Central memory CD4-positive, alpha-beta T cell (primary cell): ENCODE measurements at places on chromosomes 6 and 20.

GRCh38 chr6:159390381-159390780 is 221.2 kb downstream of the FNDC1 start:
- no peak for DNase-seq

- peak; percentile 33 for DNase-seq
Measured at GRCh38 chr6:225121-225721, 67.1 kb upstream of the DUSP22 start.

DNA sequence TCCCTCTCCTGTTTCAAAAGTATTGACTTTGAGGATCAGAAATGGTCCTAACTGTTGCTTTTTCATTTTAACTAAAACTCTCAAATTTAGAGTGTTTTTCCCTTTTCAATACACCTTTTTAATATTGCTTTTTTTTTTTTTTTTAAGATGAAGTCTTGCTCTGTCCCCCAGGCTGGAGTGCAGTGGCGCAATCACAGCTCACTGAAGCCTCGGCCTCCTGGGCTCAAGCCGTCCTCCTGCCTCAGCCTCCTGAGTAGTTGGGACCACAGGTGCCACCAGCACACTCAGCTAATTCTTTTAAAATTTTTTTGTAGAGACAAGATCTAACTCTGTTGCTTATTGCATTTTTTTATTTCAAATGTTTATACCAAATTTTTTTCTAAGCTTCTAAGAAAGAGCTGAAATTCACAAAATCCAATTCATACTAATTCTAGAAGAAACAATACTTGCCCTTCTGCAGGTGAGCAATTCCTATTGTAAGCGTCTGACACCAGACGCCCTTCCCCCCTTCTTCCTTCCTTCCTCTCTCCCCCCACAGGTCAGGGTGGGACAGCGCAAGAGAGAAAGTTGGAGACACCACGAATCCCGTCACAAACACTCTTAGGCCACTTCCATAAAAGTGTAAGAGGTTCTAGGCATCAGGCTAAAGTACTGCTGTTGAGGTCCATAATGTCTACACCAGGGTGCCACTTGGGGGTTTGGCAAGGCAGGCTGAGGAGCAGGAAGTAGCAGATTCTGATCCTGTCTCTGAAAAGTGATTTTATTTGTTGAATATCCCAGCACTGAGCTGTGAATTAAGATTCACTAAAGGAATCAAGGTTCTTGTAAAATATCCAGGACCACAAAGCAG is 12.8 kb downstream of the DLL1 start:
- DNase-seq: no peak

DNA sequence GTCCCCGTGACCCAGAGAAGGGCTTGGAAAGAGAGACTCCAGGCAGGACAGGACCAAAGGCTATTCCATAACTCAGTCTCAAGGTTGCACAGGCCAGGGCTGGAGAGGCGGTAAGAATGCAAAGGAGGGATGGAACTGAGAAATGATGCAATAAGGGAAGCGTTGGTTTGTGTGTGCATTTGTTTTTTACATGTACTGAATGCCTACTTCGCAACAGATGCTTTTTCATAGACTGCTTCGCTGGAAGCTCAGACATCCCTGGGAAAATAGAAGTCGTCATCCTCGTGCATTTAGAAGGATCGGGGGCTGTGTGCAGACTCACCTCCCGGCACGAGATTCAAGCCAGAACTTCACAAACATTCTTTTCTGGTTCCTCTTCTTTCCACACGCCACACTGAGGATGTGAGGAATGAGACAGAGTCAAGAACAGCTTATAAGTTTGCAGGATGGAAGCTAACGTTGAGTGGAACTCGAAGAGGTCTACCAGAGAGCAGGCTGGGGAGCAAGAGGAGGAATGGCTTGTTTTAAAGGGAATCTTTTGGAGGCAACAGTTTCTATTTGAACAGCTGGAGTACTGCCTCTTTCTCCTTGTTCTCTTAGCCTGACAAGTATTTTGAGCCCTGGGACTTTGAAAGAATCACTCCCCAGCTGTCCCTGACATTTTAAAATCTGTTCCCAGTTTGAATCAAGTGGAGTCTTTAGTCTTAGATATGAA is 19.3 kb upstream of the LY86 start:
- no peak for DNase-seq

GRCh38 chr6:122853259-122853995 is 64.4 kb downstream of the SMPDL3A start:
- DNase-seq: no peak

DNA sequence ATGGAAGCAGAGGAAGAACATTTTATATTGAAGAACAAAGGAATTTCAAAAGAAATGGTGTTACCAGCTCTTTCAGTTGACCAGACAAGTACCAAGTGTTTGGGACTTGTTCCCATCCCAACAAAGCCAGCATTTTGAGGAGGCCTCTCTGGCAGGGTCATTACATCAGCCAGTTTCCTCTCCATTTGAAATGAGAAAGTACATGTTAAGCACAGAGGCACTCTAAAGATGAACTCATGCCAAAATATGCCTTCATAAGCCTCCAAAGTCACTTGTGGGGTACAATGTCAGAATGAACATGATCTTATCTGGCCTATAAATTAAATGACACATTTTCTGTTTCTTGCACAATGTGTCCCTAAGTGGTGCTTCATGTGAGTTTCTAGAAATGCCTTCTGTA is 223.9 kb downstream of the PRL start:
- DNase-seq: no peak

DNA sequence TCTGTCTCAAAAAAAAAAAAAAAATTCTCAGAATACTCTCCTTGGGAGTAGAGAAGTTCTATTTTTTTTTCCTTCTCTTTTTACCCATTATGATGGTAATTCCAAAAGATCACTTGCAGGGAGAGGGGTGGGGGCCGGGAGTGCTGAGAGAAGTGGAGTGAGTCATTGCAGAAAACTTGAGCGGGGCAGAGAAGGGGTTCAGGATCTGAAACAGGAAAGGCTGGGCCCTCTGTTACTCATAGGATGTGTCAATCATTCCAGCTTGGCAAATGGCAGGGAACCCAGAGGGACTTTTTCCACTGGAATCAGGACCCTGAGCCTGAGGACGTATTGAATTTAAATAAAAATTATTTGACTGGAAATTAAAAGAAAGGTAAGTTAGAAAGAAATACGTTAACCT is 111.4 kb upstream of the ARMC2 start:
- DNase-seq: no peak

DNA sequence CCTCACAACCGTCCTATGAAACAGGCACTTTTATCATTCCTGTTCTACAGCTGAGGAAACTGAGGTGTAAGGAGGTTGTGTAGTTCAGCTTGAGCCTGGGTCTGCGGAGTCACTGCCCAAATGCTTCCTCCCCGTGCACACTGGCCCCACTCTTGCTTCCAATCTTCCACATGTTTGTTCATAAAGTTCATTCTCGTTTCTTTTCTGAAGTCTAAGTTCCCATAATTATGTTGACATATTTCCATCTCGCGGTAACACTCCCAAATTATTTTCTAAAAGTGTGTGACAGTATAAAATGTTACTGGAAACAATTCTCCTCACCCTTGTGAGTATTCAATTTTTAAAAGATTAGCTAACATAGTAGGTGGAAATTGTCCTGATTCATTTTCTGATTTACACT is 106.9 kb downstream of the SLC22A3 start:
- no peak for DNase-seq

DNA sequence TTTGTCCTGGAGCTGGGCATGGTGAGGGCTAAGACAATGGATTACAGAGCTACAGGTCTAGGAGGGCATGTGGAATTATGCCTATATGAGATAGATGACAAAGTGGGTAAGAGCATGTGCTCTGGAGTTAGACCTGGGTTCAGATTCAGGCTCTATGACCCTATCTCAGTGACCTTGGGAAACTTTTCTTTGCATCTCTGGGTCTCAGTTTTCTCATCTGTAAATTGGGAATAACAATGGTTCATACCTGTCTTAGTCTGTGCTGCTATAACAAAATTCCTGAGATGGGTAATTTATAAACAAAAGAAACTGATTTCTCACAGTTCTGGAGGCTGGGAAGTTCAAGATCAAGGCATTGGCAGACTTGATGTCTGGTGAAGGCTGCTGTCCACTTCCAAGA is 30.3 kb downstream of the PPARD start:
- no peak for DNase-seq

DNA sequence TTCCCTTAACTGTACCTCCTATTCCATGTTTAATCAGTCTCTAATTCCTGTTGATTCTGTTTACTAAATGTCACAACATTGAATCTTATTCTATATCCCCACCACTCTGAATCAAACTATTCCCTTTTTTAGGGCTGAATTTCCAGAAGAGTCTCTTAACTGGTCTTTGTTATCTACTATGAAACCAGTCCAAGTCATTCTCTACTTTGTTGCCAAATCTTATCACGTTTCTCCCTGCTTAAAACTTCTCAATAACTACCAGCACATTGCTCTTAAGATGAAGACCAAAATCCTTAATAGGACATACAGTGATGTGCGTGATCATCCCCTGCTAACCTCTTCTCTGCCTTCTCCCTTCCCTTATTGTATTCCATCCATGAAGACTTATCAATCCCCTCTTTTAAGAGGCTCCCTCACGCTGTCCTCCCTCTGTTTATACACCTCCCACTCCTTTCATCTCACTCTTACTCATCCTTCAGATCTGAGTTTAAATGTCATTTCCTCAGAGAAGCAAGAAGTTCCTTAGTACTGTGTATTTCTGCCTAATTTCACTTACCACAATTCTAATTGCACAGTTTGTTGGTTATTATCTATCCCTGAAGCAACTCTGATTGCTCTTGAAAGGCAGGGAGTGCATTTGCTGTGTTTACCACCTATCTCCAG is 143.0 kb upstream of the AHI1 start:
- DNase-seq: no peak

- DNase-seq: no peak
Measured at GRCh38 chr6:39961178-39961577, 26.9 kb upstream of the MOCS1 start.

DNA sequence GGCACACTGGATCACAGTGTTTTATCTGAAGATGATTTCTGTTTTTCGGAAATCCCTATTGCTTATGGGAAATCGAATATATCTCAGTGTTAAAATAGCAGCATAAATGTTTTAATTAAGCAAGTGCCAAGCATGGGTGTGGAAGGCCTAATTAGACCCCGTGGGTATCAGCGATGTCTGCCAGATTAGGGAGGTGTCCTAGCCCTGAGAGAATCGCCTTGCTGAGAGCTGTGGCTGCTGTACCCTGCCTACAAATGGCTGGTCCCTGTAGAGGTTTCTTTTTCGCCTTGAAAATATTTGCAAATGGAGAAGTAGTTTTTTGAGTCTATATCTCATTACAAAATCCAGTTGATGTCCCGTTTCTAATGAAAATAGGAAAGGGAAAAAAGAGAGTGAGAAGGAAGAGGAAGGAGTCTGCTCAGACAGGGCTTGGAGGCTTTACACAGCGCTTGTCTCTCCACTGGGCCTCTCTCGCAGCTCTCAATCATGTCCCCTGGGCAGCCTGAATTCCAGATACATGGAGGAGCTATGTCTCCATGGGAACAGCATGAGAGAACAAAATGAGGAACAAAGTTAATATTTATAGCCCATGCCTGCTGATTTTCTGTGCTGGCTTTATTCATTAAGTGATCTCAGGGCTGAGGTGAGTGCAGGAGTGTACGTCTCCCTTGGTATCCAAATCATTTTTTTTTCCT is 35.2 kb upstream of the BCLAF1 start:
- DNase-seq: no peak

DNA sequence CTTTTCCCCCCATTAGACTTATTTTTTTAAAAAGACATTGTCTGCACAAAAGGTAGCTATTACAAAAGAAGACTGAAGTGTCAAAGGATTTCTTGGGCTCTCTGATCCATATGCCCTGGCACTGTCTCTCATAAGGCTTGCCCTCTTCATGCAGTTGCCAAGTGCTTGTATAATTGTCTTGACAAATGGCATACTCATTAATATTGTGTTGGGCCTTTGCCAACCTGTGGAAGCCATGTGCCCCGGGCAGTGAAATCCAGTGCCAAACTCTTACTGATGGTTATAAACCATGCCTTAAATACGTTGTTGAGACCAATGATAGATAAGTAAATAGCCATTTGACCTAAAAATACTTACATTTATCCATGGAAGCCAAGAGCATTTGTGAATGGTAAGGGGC is 98.1 kb downstream of the FARS2 start:
- no peak for DNase-seq

DNA sequence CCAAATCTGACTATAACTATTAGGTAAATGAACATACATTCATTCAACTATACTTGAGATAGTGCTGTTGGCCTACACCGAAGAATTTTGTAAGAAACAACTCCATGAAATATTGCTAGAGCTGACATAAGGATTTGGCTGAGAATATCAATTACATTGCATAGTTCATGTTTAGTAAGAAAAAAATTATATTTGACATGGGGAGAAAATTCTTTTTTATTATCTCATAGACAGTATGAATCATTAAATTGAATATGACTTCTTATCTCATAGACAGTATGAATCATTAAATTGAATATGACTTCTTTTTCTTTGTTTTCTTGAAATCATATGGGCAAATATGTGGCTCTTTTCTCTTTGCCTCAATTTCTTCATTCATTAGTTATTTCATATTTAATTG is 212.3 kb upstream of the HSF2 start:
- DNase-seq: no peak

DNA sequence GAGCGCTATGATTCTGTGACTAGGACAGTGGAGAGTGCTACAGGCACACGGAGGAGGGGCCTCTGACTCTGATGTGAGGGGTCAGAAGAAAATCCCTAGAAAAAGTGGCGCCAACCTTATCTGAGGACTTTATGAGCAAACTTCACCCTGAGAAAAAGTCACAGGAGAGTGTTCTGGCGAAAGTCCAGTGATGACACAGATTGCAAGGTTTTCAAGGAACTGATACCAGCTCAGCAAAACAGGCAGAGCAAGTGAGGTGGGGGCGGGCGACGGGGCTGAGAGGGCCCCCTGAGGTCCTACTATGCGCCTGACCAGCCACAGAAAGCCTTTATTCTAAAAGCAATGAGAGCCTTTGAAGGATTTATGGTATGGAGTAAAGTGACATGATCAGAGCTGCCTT is 73.3 kb downstream of the SLC22A23 start:
- DNase-seq: no peak

- no peak for DNase-seq
Measured at GRCh38 chr6:157563611-157564284, 182.8 kb downstream of the ZDHHC14 start.

- no peak for DNase-seq
Measured at GRCh38 chr6:82348130-82348529, 15.5 kb upstream of the TPBG start.

DNA sequence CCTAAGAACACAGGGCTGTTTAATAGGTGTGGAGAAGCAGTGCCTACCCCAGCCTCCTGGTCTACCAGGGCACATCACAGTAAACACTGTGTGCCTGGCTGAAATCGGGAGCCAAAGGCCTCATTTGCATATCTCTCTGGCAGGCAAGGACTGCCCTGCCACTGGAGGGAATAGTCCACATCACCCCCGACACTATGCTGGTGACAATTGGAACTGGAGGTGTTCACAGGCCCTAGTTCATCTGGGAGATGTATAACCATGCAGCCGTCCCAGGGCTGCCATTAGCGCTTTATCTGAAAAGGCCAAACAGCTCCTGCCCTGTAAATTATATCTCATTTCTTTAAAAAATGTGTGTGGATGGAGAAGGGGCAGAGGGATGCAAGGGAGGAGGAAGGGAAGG is 150.3 kb downstream of the LINC00237 start:
- DNase-seq: no peak

- DNase-seq: no peak
Measured at GRCh38 chr20:8385247-8385646, 253.2 kb downstream of the PLCB1 start.
